T-helper 1 cell (primary cell): ENCODE measurements at places on chromosomes 2 and 18.

DNA sequence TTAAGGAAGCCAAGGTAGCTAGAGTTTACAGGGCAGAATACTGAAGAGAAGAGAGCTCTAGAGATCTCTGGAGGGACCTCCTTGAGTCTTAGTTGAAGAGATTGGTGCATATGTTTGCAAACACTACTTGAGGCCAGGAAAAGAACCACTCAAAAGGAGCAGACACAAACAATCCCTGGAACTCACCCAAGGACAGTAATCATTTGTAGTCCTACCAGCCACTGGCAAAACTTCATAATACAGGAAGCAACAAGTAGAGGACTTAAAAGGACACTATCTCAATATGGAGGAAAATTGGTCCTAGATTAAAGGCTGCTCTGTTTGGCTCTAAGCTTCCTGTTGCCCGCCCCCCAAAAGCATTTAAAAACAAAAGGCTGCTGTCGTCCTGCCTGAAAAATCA is 46.9 kb upstream of the UBXN4 start:
- no peak for DNase-seq

GRCh38 chr2:80028584-80028983 is 276.0 kb downstream of the LRRTM1 start:
- DNase-seq, result no peak

DNA sequence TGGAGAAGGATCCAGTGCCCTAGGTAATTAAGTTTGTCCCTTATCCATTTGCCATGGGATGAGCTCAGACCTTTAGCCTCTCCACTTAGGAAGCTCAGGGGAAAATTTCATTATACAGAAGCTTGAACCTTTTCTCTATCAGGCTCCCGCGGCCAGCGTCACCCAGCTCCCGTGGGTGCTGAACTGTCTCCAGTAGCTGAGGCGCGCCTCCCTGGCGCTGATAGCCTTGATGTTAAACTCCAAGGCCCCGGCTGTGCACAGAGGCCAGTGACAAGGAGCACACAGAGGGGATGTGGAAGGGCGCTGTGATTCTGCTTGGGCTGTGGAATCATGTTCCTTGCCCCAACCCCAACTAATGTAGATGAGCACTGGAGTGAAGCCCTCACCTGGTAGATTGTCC is 50.8 kb downstream of the NRP2 start:
- no peak for DNase-seq

GRCh38 chr18:47793609-47794008 is 136.8 kb downstream of the SMAD2 start:
- DNase-seq, result no peak

GRCh38 chr2:109284826-109285225 is 155.8 kb downstream of the SH3RF3 start:
- DNase-seq, result no peak

- DNase-seq, result no peak
Measured at GRCh38 chr2:31193806-31194205, 23.5 kb downstream of the CAPN14 start.

GRCh38 chr2:70725505-70725904 is 42.5 kb downstream of the ADD2 start:
- no peak for DNase-seq

- no peak for DNase-seq
Measured at GRCh38 chr2:217805668-217806481, 196.9 kb downstream of the TNS1 start.

GRCh38 chr2:98441706-98442450 is 2.8 kb upstream of the INPP4A start:
- no peak for DNase-seq

- no peak for DNase-seq
Measured at GRCh38 chr18:24446453-24446852, 14.0 kb upstream of the HRH4 start.

- DNase-seq, result no peak
Measured at GRCh38 chr18:49055754-49056172, 105.0 kb upstream of the SMAD7 start.

DNA sequence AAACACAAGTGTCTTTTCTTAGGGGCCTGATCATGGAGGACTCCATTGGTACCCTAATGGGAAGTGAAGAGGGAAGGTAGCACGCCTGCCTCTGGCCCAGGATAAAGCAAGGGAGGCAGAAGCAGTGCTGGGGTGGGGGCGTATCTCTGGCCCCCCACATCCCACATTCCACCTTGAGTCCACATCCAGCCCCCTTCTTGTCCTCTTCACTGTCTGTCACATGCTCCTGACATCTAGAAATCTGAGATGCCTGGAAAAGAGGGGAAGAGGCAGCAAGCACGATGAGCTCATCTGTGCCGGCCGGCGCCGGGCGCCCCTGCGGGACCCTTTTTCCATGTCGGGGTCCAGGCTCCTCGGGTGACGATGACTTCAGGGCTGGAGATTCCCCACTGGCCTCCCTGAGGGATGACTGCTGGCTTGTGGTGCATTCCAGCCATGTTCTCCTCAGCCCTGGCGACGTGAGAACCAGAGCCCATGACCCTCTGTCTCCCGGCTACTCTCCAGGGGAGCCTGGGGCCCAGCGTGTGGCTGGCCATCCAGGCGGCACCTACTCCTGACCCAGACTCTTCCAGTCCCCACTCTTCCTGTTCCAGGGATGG is 277.5 kb downstream of the DYSF start:
- no peak for DNase-seq
